ENCODE measurements at places on chromosomes 13 and 19.
A peak's percentile ranks its signal among the peaks of the same experiment; 100 is the strongest.

DNA sequence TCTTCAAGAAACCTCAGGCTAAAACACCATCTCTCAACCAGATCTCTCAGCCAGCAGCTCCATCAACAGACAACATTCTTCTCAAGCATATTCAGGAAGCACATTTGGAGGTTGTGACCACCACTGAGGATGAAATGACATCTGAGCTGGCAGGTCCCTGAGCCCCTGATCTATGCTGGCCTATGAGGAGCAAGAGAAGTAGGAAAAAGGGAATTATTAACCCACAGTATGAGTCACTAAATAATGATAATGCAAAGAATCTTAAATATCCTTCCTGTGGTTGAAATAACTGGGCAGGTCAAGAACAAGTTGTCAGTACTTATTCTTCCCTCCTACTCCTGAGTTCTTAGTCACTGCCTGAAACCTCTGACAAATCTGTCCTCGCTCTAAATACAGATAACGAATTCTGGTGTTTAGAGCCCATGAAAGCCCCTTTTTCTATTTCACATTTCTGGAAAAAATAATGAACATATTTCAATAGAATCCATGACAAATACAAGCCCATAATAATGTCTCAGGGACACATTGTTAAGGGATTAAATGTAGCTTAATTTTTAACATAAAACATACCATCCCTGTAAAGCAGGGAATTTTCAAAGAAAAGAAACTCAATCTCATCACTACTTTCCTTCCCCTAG is 225.8 kb upstream of the IRS2 start:
- no peak for DNase-seq

DNA sequence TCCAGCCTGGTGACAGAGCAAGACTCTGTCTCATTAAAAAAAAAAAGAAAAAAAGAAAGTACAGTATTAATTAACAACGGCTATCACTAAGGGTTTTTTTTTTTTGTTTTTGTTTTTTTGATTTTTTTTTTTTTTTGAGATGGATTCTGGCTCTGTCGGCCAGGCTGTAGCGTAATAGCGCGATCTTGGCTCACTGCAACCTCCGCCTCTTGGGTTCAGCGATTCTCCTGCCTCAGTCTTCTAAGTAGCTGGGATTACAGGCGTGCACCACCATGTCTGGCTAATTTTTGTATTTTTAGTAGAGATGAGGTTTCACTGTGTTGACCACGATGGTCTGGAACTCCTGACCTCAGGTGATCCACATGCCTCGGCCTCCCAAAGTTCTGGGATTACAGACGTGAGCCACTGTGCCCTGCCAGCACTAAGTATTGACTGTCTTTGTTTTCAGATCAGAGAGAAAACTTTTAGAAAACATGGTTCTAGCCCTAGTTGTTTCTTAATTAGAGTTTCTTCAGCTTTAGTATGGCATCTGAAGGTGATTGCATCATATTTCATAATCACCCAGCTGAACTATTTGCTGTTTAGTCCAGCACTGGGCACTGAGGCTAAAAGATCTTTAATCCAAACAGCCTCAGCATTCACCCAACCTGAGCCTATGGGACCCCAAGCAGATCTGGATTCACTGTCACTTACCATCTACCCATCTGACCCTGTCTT is 2.7 kb upstream of the GATAD2A start:
- DNase-seq: no peak

DNA sequence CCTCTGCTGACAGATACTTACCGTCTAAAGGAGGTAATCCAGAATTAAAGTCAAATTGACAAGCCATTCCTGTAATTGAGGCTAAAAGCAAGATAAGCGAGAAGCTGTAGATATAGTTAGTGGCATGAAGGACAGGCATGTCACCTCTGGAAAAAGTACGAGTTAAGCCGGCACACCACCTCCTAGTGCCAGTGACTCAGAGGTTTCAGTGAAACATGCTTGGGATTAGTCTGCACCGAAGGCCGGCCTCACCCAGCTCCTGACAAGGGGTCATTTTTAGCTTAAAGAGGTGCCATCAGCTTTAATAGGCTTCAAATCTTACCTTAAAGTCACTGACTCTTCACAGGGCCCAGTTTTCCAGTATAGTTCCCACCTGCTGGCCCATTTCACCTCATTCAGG is 838.0 kb downstream of the UQCRFS1 start:
- no peak for DNase-seq

- DNase-seq: no peak
Measured at GRCh38 chr13:97583907-97584497, 150.0 kb downstream of the RAP2A start.

DNA sequence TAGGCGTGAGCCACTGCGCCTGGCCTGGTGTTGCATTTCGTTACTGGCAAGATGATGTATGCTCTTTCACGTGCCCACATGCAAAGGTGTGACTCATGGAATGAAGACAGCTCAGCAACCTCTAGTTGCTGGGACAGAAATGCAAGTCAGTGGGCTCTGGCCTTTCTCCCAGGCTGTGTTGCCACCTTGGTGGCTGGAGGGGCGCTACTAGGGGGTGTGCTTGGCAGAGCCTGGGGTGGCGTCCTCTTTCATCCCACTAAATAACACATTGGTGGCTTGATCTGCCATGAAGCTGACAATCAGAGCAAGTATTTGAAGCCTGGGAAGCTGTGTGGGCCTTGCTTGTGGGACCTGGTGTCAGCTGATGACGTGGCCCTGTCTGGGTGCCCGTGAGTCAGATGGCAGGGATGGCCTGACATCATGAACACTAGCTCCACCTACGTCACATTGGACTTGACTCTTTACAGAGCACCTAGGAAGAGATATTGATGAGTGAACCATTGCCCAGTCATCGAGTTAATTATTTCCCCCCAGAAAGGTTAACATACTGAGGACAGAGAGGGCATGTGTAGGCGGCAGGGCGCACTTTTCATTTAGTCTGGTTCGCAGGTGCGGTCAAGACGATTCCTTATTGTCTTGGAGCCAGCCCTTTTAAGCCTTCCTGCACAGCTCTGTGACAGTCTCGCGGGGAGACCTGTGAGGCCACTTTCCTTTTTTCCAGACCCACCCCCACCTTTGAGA is 154.2 kb downstream of the TM9SF2 start:
- no peak for DNase-seq

DNA sequence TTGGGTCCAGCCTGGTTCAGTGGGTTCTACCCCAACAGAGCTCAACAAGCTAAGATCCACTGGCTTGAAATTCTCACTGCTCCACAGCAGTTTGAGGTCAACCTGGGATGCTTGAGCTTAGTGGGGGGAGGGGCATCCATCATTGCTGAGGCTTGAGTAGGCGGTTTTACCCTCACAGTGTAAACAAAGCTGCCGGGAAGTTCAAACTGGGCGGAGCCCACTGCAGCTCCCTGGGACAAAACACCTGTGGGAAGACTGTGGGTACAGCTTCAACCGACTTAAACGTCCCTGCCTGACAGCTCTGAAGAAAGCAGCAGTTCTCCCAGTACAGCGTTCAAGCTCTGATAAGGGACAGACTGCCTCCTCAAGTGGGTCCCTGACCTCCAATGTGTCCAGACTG is 1161.9 kb downstream of the UQCRFS1 start:
- DNase-seq: no peak

- DNase-seq: no peak
Measured at GRCh38 chr13:113800576-113800926, 41.5 kb downstream of the TMEM255B start.

- DNase-seq: peak; percentile 100
Measured at GRCh38 chr19:15418579-15419412, at the start of gene AKAP8L. AKAP8L (minus strand) TSS chr19:15418988; CDS start chr19:15418923, 65 bp downstream.

- no peak for DNase-seq
Measured at GRCh38 chr13:73335210-73335609, 276.4 kb downstream of the KLF5 start.

DNA sequence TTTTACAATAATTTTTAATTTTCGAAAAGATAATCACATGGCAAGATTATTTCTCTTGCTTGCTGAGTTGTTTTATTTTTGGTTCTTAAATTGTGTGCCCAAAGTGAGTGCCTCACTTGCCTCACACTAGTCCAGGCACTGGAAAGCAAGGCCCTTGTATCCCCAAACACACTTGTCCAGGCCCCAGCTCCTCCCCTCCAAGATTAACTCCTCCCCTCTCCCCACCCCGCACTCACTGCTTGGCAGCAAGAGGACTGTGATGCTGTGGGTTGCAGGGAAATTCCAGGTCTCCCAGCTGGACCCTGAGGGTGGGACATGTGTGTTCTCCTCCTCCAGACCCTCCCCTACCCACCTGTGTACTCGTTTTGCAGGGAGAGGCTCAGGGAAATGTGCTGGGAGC is 3.9 kb downstream of the SIGLEC12 start:
- DNase-seq: no peak

DNA sequence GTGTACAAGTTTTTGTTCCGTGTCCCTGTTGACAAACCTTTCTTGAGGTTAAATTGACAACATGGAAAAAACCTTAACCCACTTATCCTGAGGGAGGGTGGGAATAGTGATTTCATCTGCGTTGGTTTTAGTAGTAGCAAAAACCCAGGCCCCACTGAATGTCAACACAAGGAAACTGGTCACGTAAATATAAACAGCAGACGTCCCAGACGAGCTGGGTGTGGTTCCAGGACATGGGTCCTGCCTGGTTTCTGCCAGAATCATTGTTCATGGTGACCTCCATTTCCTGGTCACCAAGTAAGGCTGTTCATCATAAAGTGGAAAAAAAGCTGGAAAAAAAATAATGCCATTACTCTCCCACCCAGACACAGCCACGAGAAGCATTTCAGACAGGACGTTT is 16.9 kb upstream of the F2RL3 start:
- no peak for DNase-seq

- DNase-seq: no peak
Measured at GRCh38 chr13:77871596-77871995, 47.0 kb downstream of the EDNRB start.

- peak; percentile 59 for DNase-seq
Measured at GRCh38 chr13:44243198-44243857, 130.3 kb upstream of the SERP2 start.

DNA sequence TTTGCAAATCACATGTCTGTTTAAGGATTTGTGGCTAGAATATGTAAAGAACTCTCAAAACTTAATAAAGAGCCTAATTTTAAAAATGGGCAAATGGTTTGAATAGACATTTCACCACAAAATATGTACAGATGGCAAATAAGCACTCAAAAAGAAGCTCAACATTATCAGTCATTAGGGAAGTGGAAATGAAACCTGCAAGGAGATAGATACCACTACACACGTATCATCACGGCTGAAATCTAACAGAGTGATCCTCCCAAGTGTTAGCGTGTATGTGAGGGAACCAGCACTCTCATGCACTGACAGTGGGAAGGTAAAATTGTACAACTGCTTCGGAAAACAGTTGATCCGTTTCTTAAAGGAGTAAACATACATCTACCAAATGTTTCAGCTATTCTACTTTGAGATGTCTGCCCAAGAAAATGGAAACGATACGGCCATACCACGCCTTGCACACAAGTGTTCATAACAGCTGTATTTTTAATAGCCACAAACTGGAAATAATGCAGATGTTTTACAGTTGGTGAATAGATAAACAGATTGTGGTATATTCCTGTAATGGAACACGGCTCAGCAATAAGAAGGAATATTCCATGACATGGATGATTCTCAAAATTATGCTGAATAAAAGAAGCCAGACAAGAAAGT is 14.5 kb downstream of the ARHGEF7 start:
- DNase-seq: no peak

- no peak for DNase-seq
Measured at GRCh38 chr13:110638257-110638656, 22.9 kb downstream of the NAXD start.

DNA sequence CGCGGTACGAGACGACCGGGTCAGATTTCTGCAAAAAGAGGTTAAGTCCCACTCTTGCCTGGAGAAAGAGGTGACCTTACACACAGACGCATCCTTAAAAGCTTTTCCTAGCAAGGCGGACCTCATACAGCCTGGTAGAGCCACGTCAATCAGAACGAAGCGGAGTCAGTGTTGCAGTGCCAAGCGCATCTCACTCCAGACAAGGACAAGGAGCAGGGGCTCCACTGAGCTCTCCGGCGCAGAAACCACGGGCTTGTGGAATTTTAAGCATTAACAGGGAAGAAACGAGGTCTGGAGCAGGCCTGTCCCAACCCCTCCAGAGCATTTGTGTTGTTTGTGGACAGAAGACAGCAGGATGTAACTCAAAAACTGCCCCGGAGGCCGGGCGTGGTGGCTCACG is 7.1 kb downstream of the EEF2 start:
- no peak for DNase-seq

- DNase-seq: no peak
Measured at GRCh38 chr13:57935965-57936364, 304.4 kb downstream of the PCDH17 start.

DNA sequence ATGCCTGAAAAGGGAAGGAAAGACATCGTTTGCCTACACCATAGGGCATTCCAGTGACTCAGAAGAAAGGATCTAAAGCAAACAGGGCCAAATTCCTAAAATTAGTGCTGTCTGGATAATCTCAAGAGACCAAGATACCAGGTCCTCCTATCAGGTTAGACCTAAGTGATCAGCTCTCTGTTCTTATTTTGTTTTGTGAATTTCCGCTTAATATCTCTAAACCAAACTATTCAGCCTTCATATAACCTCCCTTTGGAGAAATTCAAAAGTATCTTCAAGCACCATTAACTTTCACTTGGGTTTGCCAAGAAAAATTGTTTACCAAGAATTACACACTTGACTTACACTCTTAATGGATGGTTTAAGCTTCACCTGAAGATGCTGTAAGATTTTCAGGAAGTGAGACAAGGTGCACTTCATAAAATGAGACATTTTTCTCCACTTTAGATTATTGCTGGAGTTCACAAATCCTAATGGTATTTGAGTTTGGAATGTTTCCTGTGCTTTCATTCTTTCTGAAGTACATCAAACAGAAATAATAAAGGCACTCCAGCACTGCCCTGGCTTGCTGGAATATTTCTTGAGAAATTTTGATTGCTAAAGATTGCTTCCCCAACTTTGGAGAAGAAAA is 376.1 kb downstream of the LMO7 start:
- no peak for DNase-seq

GRCh38 chr13:37602733-37603381 is 4.3 kb upstream of the POSTN start:
- DNase-seq: no peak

GRCh38 chr19:42468273-42468796 is 25.6 kb upstream of the CXCL17 start:
- DNase-seq: no peak

DNA sequence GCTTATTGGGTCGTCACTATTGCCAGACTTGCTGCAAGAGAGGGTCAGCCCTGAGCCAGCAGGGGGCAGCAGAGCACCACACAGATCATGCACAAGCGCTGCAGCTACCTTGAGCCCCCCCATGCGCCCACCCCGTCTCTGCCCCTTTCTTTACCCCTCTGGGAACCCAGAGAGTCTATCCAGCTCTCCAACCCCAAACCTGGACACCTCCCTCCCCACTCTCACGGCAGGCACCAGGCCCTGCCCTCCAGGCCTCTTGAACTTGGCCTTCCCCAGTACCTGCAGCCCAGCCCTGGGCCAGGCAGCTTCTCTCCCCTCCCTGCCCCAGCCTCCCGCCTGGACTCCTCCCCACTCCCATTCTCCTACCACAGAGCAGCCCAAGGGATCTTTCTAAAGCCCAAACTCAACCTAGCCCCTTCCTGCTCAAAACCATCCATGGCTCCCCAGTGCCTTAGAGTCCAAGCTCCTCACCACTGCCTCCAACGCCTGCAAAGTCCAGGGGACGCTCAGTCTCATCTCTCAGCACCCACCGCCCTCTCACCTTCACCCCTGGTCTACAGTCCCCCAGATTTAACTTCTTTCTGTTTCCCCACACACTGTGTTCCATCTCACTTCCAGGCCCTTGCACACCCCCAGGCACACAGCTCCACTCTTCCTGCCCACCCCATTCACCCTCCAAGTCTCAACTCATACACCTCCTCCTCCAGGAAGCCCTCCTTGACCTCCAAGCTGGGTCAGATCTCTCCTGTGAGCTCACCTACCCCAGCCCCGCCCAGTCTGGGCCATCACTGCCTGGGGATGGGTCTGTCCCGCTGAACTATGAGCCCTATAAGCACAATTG is 9.4 kb upstream of the CEACAM16 start:
- DNase-seq: peak; percentile 69

Data from CD4-positive, alpha-beta T cell treated with Interleukin-15 for 1 hour (primary cell).